ENCODE measurements at places on chromosomes 12 and 14.
A peak's percentile ranks its signal among the peaks of the same experiment; 100 is the strongest.

- no peak for DNase-seq
Measured at GRCh38 chr12:78778339-78778738, 86.2 kb upstream of the SYT1 start.

DNA sequence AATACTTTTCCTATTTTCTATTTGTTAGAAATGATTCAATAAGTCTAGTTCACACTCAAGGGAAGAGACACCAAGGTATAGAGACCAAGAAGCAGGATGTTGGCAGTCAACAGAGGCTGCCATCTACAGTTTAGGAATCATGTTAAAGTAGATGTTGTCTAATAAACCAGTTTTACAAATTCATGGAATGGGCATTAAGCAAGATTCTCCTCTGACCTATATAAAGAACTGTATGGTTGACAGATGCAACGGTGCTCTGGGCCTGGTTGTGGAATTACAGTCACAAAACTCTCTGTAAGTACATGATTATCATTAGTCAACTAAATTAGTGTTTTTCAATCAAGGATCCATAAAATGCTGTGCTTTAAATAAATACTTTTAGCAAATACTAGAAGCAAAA is 475.1 kb downstream of the NAV3 start:
- no peak for DNase-seq

DNA sequence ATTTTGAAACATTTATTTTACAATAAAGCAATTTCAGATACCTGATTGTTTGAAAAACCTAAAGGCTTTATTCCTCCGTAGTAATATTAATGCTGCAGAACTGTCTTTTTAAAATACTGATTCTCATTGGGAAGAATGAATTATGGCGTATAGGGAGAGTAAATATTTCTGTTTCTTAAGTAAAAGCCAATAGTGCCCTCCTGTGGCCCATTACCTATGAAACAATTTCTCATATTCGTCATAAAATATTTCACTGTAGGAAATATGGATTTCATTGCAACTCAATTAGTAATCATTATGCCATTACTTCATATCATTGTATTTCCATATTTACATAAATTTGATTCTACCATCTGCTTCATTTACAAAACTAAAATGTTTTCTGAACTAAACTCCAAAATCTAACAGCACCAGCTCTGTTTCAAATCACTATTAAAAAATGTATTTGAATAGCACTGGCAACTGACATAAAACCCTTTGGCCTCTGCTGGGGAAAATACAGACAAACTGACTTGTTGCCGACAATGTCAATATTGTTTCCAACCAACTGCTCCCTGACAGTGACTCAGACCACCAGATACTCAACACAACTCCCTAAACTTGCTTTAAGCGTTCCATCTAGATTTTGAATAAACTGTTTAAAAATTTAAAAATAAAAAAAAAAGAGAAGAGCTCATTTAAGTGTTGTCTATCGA is 290.3 kb downstream of the NAV3 start:
- no peak for DNase-seq

DNA sequence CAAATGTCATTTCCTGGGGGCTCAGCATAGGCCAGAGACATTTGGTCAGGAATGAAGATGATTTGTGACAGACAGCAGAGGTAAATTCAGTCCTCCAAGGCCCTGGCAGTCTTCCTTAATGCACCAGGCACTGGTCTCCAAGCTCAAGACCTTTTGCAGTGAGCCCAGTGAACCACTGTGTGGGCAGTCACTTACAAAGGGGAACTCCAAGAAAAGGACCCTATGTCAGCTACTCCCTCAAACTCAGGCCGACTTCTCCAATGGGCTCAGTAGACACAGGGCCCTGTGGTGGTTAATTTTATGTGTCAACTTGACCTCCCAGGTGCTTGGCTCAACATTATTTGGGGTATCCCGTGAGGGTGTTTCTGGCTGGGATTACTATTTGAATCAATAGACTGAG is 29.3 kb upstream of the PLEK2 start:
- no peak for DNase-seq

GRCh38 chr12:68359674-68360073 is 27.5 kb upstream of the MDM1 start:
- DNase-seq = no peak

DNA sequence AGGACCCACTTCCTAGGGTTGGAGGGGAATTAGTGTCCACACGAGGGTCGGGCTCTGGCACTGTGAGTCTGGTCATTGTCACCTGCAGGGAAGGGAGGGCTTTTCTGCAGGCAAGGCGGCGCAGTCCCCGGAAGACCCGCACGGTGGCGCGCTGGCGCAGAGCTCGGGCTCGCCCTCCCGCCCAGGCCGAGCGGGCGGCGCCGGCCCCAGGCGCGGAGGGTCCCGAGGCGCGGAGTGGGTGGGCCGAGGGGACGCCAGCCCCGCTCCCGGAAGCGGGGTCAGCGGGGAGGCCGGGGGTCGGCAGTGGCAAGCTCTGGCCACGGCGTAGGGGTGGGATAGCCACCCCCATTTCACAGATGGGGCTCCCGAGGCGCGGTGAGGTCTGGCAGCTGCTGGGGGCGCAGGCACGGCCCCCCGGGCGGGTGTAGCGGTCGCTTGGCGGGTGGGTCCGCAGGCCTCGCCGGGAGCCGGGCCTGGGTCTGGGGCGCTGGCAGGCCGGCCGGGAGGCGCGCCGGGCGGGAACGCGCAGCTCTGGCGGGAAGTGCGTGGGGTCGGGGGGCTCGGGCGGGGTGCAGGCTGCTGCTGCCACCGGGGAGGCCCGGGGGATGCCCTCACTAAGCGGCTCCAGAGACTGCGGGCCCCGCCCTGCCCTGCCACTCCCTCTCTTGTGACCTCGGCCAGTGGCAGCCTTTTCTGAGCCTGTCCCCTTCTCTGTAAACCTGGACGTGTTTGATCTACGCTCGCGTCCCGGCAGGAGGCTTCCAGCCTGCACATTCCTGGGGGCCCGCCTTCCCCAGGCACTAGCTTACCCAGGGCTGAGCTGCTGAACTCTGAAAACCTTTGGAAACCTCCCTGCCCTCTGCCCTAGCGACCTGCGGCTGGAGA is 46.1 kb downstream of the CYP46A1 start:
- DNase-seq = peak; percentile 70

DNA sequence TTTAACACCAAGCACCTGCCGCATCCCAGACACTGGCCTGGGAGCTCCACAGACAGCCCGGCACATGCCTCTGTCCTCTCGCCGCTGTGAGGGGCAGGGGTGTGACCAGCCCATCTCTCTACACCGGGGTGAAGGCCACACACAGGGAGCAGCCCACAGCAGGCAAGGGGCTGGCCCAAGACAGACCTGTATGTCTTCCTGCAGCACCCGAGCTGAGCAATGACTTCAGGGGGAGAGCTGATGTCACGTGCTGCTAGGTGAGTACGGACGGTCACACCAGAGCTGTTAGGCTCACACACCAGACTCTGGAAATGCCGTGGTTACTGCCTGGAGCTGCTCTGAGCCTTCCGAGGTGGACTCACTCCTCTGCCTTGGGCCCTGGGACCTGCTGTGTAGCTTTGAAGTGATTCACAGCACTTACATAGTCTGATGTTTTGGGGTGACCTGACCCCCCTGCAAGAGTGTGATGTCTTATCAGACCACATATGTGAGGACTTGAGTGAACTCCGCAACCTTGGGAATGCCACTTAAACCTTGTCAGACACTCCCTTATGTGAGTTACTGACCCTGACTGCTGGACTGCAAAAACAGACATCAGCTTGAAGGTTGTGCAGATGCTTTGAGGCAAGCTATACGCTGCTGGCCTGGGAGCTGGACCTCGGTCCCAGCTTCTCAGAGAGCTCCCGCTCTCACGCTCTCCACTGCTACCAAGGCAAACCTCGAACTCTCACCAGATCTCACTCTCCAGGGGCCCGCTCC is 1.8 kb downstream of the XRCC3 start:
- no peak for DNase-seq

- peak; percentile 56 for DNase-seq
Measured at GRCh38 chr12:54201001-54201794, 12.4 kb upstream of the SMUG1 start.

DNA sequence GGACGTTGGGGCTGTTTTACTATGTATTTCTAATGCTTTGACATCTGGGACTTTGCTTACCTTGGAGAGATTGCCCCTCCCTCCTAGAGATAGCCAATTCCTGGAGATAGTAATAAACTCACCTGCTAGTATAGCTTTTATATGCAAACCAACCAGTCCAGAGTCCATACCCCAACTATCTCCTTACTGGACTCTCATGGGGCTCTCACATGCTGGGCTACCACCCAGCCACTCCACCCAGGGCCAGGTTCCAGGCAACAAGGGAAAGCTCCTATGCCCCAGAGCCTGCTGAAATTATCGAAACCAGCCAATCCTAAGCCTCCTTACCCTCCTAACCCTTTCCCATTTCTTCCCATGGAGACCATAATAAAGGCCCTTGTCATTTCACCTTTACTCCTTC is 25.5 kb upstream of the MGP start:
- DNase-seq = no peak

- DNase-seq = no peak
Measured at GRCh38 chr12:5173511-5174011, 129.9 kb downstream of the KCNA5 start.

GRCh38 chr14:27040552-27040951 is 442.7 kb upstream of the NOVA1 start:
- no peak for DNase-seq

- no peak for DNase-seq
Measured at GRCh38 chr12:7210642-7211151, 21.2 kb downstream of the PEX5 start.

DNA sequence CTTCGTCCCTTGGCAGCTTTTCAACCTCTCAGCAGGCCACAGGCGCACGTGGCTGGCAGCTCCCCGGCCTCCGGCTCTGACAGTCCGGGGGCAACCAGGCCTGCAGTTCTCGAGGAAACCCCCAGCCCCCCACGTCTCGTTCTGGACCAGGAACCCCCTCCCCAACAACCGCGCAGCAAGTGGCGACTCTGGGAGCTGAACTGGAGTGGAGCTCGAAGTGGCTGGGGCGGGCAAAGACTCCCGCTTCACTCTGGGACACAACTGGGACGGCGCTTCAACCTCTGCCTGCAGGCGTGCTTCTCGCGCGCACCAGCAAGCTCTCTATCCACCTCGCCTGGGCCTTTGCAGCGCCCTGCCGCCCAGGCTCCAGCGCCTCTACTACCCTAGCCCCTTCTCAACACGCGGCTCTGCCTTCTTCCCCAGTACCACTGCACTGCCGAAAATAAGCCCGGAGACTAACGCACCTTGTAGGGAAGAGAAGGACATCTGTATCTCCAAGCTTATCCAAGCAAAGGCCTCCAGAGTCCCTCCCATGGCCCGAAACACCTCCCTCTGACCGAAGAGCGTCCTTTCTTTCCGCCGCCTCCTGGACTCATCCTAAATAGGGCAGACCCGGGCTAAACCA is 2.4 kb upstream of the NKX2-1 start:
- no peak for DNase-seq

DNA sequence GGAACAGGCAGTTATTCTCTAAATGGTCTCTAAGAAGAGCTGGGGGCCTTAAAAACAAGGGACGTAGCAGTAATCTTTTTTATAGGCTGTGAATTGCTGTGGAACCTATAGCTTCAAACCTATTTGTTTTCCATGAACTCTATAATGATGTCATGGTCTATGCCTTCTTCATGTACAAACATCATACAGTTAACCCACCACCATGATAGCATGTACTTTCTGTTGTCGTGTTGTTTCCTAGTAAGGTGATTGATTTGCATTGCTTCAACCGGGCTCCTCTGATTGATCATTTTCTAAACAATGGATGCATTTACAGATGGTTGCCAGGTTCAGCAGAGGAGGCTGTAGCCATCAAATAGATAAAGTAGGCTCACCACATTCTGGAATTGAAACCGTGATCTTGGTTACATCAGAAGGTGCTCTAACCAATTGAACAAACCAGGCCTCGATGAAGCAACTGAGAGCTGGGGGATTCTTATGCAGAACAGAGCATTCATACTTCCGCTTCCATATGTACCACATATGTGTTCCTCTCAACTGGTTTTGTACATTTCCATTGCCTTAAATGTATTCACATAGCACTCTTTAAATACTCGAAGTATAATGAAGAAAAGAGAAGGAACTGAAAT is 25.6 kb upstream of the PCNX1 start:
- DNase-seq = no peak

DNA sequence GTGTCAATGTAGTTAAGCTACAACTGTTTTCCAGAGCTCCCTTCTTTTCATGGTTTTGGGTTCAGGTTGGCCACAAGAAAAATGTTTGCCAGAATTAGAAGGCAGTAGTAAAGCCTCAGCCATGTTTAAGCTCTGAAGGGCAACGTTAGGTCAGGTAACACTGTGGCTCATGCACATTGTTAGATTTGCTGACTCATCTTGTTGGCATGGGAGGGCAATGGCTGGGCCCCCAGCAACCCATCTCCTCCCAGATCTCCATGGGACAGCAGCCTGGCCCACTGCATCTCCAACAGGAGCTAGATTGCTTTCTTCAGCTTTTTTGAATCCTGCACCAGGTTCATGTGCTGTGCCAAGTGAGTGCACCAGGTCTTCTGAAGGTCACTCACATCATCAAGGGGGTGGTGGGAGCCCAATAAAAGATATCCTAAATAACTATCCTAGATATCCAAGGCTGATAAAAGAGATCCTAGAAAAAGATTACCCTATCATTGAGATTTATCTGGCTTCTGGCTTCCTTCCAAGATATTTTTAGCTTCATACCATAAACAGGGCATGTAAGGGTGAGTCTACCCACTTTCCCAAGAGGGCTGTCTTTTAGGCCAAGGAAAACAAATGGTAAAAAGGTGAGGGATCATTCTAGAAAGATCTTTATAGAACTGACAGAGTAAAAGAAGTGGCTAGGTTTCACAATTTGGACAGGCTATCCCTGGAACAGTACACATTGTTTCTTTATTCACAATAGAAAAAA is 28.9 kb downstream of the PTGER2 start:
- no peak for DNase-seq

DNA sequence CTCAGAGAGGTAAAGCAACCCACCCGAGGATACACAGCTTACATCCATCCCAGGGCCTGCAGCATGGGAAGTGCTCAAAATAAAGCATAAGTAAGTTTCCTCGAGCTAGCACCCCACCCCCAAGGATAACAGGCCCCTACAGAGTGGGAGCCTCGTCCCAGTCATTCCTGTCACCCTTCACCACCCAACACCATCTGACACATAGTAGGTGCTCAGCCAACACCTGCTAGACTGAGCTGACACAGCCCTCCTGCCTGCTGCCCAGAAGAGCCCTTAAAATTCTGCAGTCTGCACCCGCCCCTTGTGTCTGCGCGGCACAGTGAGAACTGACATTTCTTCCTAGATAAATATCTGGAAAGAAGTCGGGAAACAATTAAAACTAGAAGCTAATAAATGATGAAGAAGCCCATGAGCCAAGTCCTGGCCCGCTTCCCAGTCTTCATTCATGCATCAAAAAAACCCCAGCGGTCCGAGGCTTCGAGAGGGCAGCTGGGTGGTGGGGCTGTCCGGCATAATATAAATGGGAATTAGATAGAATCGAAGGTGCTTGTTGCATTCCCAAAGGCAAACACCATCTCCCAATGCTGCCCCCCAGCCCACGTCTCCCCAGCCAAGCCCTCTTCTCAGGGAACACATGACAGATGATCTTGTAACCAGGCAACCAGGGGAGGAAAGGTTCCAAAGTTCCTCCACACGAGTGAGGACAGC is 76.2 kb downstream of the BCL11B start:
- DNase-seq = no peak

DNA sequence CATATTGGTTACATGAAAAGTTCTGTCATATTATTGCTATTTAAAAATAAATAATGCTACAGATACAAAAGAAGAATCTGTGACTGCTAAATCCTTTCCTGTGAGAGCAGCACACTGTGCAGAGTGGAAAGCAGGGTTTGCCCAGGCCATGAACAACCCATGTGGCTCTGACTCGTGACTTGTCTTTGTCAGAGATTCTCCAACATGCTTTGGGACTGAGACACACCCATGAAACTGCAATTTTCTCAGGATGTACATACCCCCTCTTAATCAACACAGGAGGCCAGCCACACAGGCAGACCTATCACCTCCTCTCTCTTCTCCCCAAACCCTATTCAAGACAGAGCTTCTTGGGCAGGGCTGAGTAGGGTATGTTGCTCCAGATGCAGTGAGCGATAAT is 96.8 kb upstream of the NTF3 start:
- no peak for DNase-seq

Measured in T-helper 17 cell (primary cell).